NCI-H524 (cell line): ENCODE measurements at places on chromosomes 5 and 9.

GRCh38 chr5:142803428-142804125 is 33.4 kb downstream of the ARHGAP26 start:
- DNase-seq = no peak

GRCh38 chr5:164555809-164556208 is 1050.4 kb downstream of the MAT2B start:
- DNase-seq = no peak

- DNase-seq = no peak
These were observed 1669.6 kb downstream of the MAT2B start for GRCh38 chr5:165175041-165175440.

DNA sequence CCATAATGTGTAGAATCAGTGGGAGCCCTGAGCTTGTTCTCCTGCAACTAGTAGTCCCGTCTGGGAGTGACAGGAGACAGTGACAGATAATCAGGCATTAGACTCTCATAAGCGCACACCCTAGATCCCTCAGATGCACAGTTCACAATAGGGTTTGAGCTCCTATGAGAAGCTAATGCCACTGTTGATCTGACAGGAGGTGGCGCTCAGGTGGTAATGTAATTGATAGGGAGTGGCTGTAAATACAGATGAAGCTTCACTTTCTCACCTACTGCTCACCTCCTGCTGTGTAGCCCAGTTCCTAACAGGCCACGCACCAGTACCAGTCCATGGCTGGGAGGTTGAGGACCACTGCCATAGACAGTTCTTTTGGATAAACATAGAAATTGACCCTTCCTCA is 188.7 kb downstream of the ROR2 start:
- DNase-seq = peak; percentile 19

- DNase-seq = no peak
These were observed 41.4 kb upstream of the DNAH5 start for GRCh38 chr5:13985731-13986418.

DNA sequence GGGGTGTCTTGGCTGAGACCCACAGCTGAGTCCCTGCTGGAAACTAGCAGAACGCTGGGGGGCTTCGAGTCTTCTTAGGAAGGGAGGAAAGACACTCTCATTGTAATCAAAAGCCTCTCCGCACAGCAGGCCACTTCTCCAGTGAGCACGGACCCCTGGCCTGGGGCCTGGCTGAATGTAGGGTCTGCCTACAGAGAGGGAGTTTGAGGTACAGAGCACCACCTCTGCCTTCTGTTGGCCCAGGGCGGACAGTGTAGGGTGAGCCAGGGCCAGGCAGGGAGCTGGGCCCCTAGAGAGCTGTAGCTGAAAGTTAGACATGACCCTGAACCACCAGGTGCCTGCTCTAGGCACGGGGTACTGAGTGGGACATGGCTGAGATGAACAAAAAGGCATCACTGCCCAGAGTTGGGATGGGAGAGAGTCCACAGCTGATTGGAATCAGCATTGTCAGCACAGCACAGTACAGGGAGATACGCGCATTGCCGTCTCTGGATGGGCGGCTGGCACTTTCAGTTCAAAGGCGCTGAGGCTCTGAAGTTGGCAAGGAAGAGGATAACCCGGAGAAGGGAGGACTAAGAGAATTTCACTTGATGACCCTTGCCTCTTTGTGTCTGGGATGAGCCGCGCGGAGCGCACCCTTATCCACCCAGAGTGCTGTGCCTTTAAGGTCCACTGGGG is 363 bp upstream of the SLC25A48 start:
- DNase-seq = no peak

- no peak for DNase-seq
These were observed 2.7 kb upstream of the ITK start for GRCh38 chr5:157177953-157178352.

DNA sequence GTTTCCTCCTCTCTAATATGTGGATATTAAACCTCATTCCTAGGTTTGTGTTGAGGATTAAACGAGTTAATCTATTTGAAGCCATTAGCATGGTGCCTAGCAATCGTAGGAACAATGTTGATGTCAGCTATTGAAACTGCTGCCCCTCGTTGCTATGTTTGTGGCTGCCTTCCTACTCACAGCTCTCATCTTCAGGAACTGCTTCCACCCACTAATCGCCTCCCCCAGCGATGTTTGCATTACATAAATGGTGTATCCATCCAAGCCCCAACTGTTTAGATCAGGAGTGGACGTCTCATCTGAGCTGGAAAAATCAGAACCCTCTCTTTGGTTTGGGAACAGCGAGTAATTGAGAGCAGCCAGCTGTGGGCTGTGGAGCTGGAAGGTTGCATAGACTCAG is 416.6 kb downstream of the ARHGEF28 start:
- no peak for DNase-seq

GRCh38 chr9:21754741-21755140 is 47.7 kb upstream of the MTAP start:
- no peak for DNase-seq

GRCh38 chr5:54577528-54577927 is 60.0 kb downstream of the SNX18 start:
- DNase-seq = no peak

DNA sequence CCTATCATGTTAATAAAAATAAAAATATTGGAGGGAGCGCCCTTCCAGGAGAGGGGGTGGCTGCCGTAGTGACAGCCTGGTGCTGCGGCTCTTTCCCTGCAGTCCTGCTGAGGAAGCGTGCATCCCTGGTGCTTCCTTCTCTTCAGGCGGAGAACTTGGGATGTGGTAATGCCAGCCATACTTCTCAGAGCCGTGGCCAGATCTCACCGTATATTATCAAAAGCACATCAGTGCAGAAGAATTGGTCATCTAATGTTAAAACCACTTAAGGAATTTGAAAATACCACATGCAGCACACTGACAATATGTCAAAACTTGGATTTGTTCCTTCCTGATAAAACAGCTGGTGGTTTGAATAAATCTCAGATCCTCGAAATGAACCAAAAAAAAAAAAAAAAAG is 17.7 kb downstream of the C9orf40 start:
- DNase-seq = no peak
